ENCODE measurements at places on chromosomes 12 and 14.

GRCh38 chr12:117986705-117987469, 18.1 kb upstream of the KSR2 start:
- peak; percentile 90 for DNase-seq

DNA sequence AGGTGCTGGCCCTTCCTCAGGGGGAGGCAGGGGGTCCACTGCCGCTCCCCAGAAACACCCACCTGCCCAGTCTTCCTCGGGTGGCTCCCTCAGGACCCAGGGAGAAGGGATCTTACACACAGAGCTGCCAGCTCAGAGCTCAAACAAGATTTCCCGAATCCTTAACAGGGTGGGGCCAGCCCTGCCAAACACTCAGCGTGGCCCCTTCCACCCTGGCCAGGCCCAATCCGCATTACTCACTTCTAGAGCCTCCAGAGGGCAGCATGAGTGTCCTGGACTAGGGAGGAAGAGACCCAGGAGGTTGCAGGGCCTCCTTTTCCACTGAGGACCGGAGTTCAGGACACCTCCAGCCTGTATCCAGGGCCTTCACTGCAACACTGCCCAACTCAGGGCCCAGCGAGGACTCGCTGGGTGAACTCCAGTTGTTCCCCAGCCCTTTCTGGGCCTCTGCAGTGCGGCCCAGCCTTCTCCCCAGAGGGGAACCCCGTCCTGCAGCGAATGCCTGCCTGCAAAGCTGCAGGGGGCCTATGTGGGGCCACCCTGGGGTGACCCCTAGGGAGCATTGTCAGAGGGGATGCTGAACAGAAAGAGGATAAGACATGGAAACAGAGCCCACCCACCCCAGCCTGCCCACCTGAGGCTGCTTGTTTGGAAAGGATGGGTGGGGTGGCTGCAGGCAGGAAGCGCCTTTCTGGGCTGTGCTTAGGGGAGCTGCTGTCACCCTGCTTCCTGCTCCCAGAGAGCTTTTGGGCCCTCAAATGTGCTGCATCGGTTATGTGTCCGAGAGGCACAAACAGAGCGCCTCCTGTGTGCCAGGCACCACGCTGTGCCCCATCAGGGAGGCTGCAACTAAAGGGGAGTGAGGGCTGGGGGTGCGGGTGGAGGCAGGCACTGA, 43.8 kb downstream of the CCNK start:
- DNase-seq = peak; percentile 5

GRCh38 chr12:3137268-3137781, 60.1 kb downstream of the TSPAN9 start:
- peak; percentile 31 for DNase-seq

DNA sequence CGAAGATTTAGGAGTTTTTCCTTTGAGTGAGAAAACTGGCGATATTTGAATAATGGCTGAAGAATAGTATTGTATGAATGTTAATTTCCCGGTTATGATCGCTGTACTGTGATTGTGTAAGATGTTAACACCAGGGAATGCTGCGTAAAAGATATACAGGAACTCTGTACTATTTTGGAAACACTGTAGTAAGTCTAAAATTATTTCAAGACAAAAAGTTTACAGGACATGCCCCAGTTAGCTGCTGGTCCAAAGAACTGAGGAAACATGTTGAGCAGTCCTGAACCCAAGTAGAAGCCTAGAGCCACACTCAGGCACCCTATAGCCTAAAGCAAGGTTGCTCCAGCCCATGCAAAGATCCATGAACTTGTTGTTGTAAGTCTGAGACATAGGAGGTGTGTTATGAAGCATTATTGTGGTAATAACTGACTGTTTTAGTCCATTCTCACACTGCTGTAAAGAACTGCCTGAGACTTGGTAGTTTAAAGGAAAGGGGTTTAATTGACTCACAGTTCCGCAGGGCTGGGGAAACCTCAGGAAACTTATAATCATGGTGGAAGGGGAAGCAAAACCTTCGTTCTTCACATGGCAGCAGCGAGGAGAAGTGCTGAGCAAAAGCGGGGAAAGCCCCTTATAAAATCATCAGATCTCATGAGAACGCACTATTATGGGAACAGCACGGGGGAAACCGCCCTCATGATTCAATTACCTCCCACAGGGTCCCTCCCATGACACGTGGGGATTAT, 99.8 kb upstream of the RESF1 start:
- no peak for DNase-seq

DNA sequence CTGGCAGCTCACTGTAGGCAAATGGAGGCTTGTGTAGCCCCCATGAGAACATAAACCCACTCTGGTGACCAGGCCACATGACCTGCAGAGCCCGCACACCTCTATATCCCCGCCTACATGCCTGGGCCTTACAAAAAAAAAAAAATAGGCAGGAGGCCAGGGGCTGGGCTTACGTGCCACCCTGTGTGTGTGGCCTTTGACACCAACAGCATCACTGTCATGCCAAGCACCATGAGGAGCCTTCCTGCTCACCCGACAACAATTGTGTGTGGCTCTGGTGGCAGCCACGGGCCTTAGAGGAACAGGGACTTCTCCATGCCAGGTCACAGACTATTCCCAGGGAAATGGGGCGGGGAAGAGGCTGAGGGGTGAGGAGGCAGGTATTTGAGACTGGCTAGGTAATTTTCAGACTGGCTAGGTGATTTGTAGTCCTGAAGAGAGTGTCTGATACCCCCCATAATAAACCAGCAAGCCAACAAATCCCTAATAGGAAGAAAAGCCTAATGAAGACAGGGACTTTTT, 140.0 kb downstream of the DPF3 start:
- DNase-seq = no peak

DNA sequence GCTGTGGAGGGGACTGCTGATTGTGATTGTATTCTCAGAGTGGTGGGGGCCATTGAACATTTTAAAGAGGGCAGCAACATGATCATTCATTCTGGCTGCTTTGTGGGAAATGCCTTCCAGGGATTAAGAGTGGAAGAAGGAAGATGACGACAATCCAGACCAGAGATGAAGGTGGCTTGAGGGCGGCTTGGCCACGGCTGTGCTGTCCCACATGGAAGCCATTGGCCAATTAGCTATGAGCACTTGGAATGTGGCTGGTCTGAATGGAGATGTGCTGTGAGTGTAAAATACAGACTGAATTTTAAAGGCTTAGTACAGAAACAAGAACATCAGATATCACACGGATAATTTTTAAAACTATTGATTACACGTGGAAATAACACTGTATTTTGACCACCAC, 19.2 kb upstream of the SLC10A1 start:
- no peak for DNase-seq

DNA sequence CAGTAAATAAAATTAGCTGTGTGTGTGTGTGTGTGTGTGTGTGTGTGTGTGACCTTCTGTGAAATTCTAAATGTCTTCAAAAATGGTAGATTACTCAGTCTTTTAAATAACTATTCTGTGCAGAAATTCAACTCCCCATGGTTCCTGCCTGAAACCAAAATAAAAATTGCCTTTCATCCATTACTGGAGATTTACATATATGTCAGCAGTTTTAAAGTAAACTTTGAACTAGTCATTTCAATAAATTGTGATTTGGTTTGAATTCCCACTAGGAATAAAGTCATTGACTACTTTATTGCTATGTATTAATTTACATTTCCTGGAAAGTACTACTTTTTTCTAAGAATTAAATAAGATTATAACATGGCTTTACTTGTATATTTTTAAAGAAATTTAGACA, 5.3 kb downstream of the ELK3 start:
- DNase-seq = no peak

DNA sequence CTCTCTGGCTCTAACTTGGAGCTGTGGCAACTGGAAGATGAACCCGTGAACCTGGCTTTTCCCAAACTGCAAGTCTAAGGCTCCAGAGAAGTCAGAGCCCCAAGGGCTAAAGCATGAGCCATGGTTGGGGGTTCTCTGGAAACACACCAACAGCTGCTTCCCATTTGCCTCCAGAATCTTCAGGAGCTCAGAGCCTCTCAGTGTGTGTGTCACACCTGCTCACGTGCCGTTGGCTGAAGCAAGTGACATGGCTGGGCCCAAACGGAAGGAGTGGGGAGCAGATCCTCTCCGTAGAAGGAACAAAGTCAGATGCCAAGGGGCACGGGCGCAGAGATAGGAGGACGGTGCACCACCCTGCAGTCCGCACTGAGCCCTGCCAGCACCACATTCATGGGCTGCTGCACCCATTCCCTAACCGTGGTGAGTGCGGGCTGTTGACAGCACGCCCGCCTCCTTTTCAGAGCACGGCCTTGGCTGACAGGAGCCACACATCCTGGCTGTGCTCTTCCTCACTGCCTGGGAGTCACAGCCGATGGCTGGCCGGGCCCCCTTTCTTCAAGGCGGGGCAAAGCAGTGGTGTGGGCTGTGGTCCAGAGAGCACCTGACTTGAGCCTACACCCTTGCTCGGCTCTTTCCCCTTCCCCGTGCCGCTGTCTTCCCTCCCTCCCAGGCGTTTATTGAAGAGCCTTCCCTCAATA, 16.6 kb upstream of the TRAF3 start:
- DNase-seq = no peak

DNA sequence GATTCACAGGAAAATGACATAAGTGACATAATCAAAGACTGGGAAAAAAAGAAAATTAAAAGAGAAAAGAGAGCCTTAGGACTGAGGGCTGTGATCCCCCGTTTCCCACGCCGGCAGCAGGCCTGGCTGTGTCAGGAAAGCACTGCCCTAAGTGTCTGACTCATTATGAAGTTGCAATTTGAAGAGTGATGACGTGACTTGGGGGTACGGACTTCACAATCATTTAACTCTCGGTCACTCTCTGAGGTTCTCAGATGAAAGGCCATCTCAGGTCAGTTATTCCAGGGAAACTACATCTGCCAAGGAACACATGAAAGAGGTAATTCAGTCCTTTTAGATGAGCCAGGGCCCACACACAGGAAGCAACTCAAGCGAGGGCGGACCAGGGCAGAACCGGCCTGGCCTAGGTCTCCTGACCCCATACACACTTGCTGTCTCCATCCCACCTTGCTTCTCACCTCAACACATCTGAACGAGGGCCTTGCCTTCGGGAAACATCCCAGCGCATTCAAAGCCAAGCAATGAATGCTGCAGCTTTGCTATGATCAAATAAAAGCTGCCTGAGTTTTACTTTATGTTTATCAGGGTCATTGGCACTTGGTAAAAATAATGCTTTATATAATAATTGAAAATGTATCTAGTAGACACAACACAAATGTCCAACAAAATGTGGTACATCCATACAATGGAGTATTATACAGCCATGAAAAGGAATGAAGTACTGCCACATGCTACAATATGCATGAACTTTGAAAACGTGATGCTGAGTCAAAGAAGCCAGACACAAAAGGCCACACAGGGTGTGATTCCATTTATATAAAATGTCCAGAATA, 2.7 kb downstream of the SSH1 start:
- DNase-seq = peak; percentile 91

DNA sequence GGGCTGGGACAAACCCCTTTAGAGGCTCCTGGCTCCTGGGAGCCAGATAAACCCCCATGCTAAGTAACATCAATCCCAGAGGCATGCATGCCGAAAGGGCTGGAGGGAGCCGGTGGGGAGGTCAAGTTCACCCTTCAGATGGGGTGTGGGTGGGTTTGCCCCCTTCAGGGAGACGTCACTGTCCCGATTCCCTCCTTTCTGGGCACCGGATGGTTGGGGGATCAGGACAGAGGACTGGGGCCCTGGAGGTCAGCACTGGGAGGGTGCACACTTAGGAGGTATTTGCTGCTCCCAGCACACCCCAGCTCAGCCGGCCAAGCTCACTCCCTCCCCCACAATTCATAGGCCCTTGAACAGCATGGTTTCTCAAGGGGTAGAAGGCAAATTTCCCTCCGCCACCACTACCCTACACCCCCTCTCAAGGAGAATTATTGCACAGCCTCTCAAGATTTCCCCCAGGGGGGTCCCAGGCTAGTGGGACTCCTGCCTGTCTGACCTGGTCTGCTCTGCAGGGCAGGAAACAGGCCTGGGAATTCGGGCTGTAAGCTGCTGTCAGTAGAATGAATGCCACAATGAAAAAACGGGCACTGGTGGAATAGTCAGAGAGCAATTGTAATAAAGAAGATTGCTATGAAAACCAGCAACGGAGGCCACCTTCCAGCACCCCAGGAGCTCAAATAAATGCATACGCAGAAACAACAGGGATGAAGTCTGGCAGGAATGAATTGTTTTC, 63.5 kb downstream of the GALNT16 start:
- DNase-seq = no peak

DNA sequence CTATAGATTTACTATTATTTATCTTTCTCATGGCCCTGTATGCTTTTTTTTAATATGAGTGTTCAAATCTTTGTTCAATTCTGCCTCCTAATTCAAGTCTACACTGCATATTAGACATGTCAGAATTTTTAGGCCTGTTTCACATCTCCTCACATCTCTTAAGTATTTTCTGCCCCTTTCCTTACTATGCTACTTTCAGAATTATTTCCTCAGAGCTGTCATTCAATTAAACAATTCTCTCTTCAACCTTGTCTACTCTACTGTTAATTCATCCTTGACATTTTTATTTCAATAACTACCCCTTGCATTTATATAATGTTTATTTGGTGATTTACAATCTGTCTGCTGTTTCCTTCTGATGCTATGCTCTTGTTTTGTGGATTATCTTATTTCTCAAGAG, 91.1 kb downstream of the CAPZA3 start:
- no peak for DNase-seq

DNA sequence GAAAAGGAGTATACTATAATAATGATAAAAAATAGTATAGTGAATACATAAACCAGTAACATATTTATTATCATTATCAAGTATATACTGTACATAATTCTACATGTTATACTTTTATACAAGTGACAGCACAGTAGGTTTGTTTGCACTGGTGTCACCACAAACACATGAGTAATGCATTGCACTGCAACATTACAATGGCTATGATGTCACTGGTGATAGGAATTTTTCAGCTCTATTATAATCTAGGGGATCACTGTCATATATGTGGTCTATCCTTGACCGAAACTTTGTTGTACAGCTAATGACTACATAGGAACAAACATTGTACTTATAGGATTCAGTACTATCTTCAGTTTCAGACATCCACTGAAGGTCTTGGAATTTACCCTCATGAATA, 165.8 kb upstream of the SYT1 start:
- peak; percentile 67 for DNase-seq

- no peak for DNase-seq
Measured at GRCh38 chr12:114440270-114441038, 34.5 kb upstream of the TBX5 start.

- peak; percentile 81 for DNase-seq
Measured at GRCh38 chr12:108565976-108566375, 3.6 kb downstream of the ISCU start.

DNA sequence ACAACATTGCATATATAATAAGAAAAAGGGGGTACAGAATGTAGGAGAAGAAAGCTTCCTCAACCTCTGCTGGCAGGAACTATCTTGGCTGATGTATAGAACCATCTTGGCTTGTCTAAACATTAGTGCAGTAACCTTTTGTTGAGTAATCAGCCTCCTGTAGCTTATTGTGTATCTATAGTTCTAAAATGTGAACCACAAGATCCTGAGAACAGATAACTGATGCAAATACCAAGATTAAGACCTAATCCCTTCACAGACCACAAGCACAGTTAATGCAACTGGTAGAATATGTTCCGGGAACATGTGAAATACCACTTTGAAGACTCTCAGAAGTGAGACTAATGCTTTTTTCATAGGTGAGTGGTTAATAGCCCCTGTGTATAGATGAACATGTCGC, 50.7 kb upstream of the KCNC2 start:
- DNase-seq = no peak

Measured in RCC 7860 (cell line).